Stimulated activated CD8-positive, alpha-beta memory T cell treated with anti-CD3 and anti-CD28 coated beads, Interleukin-15, amount 100 ng/mL, for 48 hours (primary cell): ENCODE measurements at places on chromosomes 1 and 21.

- DNase-seq: no peak
These were observed 239.8 kb downstream of the USH2A start for GRCh38 chr1:216183454-216183853.

- no peak for DNase-seq
These were observed 149.0 kb downstream of the TOMM20 start for GRCh38 chr1:234979296-234980279.

GRCh38 chr1:208928349-208929010 is 655.0 kb upstream of the CAMK1G start:
- DNase-seq: no peak

DNA sequence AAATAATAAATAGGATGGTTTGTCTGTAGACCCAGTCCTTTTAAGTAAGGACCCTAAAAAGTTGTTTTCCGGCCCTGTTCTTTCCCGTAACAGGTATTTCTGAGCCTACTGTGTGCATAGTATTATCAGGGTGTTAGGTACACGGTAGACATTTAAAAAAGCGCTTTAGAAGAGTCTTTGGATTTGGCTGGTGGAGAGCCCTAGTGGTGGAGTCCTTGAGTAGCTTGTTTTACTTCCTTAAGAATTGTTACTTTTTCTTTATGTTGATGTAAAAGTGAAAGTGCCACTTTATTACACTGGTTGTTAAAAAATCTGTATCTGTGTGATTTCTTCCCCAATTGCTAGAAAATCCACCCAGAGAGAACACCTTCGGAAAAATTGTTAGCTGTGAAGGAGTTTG is 36.8 kb downstream of the SMYD2 start:
- no peak for DNase-seq

GRCh38 chr1:167689567-167689920 is 32.2 kb upstream of the MPZL1 start:
- DNase-seq: no peak

GRCh38 chr1:190608282-190608681 is 130.6 kb upstream of the BRINP3 start:
- no peak for DNase-seq

GRCh38 chr1:231036416-231036815 is 3.6 kb downstream of the FAM89A start:
- DNase-seq: no peak

GRCh38 chr1:2445162-2445822 is 30.8 kb upstream of the PLCH2 start:
- DNase-seq: no peak

DNA sequence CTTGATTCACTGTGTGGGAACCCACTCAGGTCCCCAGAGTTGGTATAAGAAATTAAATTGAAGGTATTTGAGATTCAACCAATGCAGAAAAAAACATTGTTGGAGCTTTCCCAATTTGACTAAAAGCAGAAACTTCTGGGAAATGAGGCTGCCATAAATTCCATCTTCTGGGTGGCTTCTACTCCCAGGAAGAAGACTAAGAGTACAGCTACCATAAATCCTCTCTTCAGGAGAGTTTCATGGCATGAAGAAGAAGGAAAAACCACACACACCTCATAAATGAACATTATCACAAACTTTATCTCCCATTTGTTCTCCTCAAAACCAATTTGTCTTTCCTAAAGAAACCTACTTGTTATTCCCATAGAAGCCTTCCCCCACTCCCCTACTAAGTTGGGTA is 283.9 kb downstream of the DPYD start:
- DNase-seq: no peak

GRCh38 chr1:172266528-172267174 is 153.8 kb upstream of the C1orf105 start:
- DNase-seq: peak; percentile 27

GRCh38 chr1:63523738-63524137 is 413 bp downstream of the EFCAB7 start:
- DNase-seq: no peak

- no peak for DNase-seq
These were observed 5.4 kb upstream of the TNFRSF4 start for GRCh38 chr1:1219341-1219740.

- DNase-seq: no peak
These were observed 19.9 kb upstream of the PTCH2 start for GRCh38 chr1:44862829-44863401.

GRCh38 chr1:232474826-232475225 is 155.1 kb downstream of the SIPA1L2 start:
- DNase-seq: no peak

DNA sequence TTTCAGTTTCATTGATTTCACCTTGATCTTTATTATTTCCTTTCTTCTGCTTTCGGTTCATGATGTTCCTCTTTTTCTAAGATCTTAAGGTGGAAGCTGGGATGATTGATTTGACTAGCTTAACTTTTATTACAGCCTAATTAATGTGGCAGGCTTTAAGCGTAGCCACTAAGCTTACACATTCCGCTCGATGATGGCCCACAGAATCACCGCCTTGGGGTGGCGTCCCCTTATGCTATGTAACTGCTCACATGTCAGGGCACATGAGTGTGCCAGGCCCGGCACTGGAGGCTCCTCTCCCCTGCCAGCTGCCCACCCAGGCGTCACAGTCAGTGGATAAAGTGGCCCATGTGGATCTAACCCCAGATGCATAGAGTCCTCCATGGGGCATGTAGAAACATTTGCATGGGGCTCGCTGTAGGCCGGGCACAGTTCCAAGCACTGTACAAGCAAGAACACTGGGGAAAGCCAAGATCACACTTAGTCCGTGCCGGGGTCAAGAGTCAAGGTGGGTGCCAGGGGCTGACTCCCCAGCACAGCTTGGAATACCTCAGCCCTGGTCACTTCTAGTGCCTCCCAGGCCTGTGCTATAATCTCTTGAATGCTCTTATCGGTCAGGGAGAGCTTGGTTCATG is 41.7 kb downstream of the PKNOX1 start:
- no peak for DNase-seq

GRCh38 chr1:228544021-228544850 is 57.1 kb downstream of the RNF187 start:
- DNase-seq: no peak

GRCh38 chr1:4681026-4681425 is 26.6 kb downstream of the AJAP1 start:
- no peak for DNase-seq

GRCh38 chr1:90402893-90403849 is 313.9 kb downstream of the BARHL2 start:
- no peak for DNase-seq

- DNase-seq: no peak
These were observed 13.9 kb upstream of the LRIG2 start for GRCh38 chr1:113058941-113059706.

DNA sequence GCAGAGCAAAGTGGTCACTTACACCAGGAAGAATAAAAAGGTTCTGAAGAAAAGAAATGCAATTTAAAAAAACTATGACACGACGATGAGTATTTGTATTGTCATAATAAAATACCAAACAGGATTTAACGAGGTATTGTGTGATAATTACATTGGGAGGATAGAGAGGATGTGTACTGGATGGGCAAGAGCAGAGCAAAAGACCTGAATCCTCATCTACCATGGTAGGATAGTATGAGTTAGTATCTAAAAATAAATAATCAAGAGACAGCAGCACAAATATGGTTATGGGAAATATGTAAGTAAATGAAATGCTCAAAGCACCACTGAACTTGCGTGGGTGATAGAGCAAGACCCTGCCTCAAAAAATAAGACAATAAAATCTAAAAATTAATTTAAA is 162.6 kb downstream of the CDC42BPA start:
- DNase-seq: no peak

GRCh38 chr1:163076981-163077761 is 8.0 kb downstream of the RGS4 start:
- no peak for DNase-seq

- DNase-seq: no peak
These were observed 5.2 kb downstream of the SOX13 start for GRCh38 chr1:204077979-204078696.

DNA sequence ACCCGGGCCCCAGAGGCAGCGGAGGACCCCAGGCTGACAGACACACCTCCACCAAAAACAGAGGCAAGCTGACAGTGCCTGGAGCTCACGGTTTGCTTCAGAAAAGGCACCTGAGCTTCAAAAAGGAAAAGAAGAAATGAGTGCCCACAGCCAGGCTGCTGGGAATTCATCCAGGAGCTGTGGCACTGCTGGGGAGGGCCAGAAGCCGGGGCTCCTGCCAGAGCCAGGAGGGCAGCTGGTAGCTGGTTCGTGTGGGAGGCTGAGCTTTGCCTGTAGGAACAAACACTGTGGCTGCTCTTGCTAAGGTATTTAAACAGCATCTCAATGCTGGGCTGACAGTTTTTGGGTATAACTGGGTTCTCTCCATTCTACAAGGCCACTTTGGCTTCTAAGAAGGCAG is 19.5 kb downstream of the KCNJ6 start:
- no peak for DNase-seq

- DNase-seq: no peak
These were observed 116.5 kb downstream of the TMEM53 start for GRCh38 chr1:44557778-44558177.

DNA sequence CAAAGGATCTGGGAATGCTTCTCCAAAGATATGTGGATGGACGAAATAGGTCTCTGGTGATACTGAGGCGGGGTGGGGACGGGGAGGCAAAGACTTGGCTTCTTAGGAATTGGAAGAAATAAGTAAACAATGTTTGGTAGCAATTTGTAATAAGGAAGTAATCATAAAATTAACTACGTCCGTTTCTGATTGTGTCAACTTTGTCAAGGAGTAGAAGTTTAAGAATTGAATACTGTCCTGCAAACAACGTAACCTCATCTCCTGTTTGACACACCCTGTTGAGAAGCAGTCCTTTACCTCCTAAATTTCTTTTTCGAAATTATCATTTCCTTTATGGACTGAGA is 471 bp downstream of the POLR3C start:
- no peak for DNase-seq

- no peak for DNase-seq
These were observed 74.6 kb downstream of the LMO4 start for GRCh38 chr1:87403061-87403820.

DNA sequence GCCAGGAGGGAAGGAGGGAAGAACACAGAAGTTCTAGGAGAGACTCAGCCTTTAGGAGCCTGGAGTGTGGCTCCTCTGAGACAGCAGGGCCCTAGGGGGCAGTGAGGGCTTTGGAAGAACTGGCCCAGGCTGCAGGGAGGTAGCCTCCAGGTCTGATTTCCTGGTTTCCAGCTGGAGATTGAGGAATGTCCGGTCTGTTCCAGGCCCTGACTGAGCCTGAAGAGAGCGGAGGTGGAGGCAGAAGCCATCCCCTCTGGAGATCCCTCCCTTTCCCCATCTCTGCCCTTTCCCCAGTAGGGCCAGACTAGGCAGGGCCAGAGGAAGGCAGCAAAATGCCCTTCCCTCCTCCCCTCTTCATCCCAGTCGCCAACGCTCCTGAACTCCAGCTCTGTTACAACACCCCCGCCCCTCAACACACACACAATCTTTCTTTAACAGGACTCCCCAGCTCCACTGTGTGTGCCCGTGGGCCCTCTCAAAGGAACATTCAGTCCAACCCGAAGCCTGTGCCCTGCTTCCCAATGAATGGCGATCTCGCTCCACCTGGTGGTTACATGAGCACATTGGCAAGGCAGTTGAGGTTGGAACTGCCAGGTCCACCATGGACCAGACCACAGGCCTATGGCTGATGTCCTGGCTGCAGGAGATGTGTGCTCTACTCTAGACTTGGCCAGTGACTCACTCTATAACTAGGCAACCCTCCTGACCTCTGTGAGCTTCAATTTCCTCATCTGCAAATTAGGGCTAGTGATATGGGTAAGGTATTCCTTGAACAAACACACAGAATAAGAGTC is 32.0 kb downstream of the MAP7D1 start:
- DNase-seq: peak; percentile 57

- peak; percentile 25 for DNase-seq
These were observed 3.9 kb upstream of the CD58 start for GRCh38 chr1:116574581-116575291.

- DNase-seq: no peak
These were observed 32.0 kb downstream of the MTF2 start for GRCh38 chr1:93111065-93111464.

GRCh38 chr1:11767922-11768704 is 6.1 kb downstream of the C1orf167 start:
- no peak for DNase-seq

- DNase-seq: no peak
These were observed 10.1 kb downstream of the ADPRS start for GRCh38 chr1:36098650-36099365.

DNA sequence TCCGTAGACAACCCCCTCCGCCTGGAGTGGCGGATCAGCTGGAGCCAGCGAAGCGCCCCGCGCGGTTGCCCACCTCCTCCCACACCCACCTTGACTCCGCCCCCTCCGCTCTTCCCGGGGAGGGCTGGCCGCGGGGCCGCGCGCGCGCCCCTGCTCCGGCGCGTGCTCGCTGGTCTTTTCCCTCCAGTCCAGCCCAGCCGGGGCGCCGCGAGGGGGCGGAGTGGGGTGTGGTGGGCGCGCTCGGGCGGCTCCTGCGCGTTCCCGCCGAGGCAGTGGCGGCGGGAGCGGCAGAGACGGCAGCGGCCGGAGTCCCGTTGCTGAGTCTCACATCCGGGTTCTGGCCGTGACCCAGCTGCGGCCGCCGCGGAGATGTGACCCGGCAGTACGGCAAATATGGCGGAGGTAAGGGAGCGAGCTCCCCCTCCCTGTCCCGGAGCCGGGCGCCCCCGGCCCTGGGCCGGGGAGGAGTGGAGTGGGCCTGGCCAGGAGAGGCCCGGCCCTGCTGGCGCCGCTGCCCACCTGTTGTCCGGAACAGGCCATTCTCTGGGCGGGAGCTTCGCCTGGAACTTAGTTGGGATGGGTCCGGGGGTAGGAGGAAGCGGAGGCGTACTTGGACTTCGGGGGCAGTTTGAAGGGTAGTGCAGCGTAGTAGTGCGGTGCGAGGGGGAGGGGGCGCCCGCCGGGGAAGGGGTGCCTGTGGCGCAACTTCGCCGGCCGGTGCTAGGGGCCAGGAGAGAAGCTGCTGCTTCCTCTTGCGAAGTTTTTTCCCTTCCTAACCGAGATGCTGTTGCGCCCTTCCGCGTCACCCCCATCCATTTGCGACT is 5.4 kb downstream of the MIER1 start:
- peak; percentile 93 for DNase-seq

- DNase-seq: no peak
These were observed 358.3 kb upstream of the GREM2 start for GRCh38 chr1:240970253-240970652.

DNA sequence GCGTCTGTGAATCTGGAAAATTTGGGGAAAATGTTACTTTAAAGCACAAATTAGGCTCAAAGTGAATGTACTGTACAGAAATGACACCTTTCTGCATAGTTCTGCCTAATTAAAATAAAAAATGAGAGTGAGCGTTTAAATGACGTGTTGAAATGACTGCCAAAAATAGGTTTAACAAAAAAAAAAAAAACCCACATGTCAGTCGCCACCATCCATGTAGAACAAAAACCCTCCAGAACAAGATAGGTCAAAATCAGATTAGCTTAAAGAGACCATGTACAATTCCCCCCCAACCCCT is 745 bp downstream of the PARP1 start:
- DNase-seq: no peak

- DNase-seq: no peak
These were observed 7.2 kb upstream of the ETV3L start for GRCh38 chr1:157106813-157107189.

DNA sequence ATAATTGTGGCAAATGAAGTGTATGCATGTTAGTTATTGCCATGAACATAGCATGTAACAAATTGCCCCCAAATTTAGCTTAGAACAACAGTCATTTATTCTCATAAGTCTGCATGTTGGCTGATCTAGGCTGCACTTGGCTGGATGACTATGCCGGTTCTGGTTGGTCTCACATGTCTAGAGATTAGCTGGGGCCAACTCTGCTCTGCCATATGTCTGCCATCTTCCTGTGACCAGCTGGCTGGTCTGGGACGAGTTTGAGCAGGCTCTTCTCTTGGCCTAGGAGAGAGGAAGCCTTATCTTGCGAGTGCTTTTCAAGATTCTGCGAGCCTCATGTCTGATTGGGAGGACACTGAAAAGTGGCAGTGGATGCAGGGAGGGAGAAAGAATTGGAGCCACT is 198.3 kb upstream of the FAM78B start:
- no peak for DNase-seq
